IMR-90 (cell line): ENCODE measurements at places on chromosomes 7 and 10.

GRCh38 chr10:75334720-75335119, 66.8 kb downstream of the ZNF503 start:
- DNase-seq: no peak

DNA sequence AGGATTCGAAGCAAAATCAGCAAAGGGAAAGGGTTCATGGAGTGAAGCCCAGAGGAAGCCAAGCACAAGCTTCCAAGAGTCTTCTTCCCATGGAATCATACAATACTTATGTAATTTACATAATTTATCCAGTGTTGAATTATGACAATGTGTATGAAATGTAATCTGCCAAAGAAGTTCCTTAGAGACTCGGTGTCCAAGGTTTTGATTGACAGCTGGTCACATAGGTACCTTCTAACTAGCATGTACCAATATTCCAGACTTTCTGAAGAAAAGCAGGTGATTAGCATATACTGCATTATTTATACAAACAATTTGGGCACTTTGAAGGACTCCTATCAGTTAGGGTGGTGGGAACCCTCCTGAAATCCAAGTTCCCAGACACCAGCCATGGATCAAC, 35.3 kb downstream of the ANKIB1 start:
- no peak for DNase-seq

DNA sequence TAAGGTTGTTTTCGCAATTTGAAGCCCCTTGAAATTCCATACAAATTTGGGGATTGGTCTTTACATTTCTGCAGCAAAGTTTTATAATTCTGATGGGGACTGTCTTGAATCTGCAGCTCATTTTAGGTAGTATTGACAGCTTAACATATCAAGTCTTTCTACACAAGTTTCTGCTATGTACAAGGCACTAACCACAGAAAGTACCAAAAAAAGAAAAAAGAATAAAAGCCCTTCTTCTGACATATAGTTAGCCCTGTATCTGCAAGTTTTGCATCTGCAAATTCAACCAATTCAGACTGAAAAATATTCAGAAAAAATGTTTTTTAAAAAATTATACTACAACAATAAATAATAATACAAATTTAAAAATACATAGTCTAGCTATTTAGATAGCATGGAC, 15.3 kb downstream of the POT1 start:
- DNase-seq: no peak

- no peak for DNase-seq
Measured at GRCh38 chr10:116457488-116457887, 29.8 kb downstream of the PNLIPRP3 start.

GRCh38 chr7:37410305-37411229, 38.1 kb downstream of the ELMO1 start:
- DNase-seq: no peak

- DNase-seq: no peak
Measured at GRCh38 chr7:2953099-2953498, 90.6 kb downstream of the CARD11 start.

DNA sequence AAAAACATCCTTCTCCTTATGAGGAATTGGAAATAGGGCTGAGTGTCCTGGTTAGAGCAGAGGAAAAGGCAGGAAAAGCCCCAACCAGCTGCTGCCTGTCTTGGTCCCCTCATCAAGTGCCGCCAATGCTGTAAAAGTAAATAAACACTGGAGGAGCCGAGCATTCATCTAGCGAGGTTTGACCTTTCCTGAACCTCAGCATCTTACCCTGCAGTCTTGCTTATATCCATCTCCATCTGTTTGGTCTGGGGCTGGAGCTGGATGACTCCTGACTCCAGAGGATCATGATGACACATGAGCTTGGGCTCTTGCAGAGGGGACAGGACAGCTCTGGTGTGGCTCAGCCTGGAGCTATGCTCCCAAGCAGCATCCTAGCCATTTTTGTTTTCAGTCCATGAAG, 501.1 kb downstream of the TNS3 start:
- DNase-seq: peak; percentile 73

GRCh38 chr7:146053492-146053891, 63.1 kb upstream of the CNTNAP2 start:
- DNase-seq: no peak

DNA sequence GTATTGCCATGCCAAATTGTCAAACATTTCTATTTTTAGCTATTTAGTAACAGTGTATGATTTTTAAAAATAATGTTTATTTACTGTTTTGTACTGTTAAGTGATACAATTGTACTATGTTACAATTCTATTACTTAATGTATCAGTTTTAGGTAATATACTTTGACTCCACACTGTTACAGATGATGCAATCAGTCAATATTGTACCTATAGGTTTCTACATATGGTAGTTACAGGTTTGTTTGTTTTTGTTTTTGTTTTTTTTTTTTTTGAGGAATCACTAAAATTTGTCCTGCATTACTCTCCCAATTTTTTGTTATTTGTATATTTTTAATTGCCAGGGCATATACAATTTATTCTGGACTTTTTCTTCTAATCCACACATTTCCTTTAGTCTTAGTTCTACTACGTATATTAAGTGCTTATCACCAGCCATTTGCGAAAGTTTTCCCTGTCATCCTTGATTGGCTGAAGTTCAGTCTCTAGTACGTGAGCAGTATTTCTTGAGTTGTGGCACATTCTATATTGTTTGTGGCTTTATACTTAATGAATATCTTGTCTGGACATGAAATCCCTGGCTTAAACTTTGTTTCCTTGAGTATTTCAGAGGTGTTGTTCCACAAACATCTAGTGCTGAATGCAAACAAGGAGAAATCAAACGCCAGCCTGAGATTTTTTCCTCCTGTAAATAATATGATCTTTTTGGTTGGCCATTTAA, 114.1 kb downstream of the MAGI2 start:
- no peak for DNase-seq

- peak; percentile 78 for DNase-seq
Measured at GRCh38 chr7:94436018-94436604, 41.4 kb downstream of the COL1A2 start.

DNA sequence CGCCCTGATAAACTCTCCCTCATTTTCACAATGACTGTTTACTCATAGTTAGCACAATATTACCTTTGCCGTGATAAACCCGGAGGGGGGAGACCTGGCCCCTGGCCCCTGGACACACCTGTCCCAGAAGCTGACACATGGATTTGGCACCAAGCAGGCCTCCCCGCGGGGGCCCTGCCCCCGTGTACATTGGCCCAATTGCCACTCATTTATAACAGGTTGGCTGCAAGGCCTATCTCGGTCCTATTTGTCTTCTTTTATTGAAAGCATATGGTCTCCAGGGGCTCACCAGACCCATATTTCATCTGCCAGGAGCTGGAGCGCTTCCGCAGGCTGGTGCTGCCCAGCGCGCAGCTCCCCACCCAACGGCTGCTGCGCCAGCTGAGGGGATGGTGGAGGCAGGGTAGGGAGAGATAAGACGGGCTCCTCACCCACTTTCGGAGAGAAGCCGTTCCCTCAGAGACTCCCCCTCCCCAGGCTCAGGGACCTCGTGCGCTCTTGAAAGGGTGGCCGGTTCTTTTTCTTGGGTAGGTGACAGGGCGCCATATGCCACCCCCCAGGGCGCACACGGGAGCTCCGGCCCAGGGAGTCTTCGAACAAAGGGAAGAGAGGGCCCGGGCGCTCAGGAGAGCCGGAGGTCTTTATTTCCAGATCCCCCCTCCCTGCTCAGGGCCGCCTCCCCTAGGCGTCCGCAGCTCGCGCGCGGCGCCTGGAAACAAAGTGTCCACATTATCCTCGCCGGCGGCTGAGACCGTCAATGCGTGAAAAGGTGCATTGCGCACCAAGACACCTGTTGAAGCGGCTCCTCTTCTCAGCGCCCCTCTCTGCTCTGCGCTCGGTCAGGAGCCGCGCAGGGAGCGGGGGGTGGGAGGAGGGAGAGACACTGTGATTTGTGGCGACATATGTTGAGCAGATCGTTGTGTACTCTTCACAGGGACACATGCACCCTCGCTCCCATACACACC, 4.3 kb upstream of the NEUROG3 start:
- no peak for DNase-seq

- no peak for DNase-seq
Measured at GRCh38 chr10:11387044-11387443, 224.4 kb downstream of the USP6NL start.

- DNase-seq: no peak
Measured at GRCh38 chr7:148185041-148185440, 405.5 kb upstream of the C7orf33 start.

DNA sequence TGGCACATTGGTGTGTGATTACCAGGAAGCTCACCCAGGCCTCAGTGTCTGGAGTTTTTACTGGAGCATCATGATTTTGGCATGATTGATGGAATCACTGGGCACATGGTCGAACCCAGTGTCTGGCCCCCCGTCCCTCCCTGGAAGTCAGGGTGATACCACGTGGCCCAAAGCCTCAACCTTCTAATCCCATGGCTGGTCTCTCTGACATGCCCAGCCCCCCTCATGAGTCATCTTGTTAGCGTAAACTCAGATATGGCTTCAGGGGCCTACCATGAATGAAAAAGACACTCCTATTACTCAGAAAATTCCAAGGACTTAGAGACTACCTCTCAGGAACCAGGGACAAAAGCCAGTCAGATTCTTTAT, 109.3 kb downstream of the GRK5 start:
- DNase-seq: peak; percentile 92

GRCh38 chr7:46003896-46004875, 83.1 kb upstream of the IGFBP3 start:
- peak; percentile 97 for DNase-seq

DNA sequence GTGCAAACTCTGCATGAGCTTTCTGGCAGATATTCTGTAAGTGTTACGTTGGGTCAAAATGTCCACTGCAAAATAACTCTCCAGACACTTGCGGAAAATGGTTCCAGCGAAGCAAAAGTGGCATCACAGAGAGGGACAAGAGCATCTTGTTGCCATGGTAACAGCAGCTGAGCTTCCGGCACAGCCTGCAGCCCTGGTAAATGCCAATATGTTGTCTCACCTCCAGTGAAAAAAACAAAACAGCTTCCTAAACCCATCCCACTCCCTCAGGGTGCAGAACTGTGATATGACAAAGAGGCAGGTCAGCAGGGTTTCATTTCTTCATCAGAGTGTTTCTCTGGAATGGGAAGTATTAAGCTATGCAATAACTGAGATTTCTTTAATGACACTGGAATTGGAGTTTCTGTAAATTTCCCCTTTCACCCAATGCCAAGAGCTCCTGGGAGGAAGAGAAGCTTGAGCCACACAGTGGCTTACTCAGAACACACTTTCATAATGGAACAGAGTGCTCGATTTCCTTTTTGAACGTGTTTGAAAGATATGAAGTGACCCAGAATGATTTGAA, 65.6 kb downstream of the FOXI2 start:
- DNase-seq: no peak

DNA sequence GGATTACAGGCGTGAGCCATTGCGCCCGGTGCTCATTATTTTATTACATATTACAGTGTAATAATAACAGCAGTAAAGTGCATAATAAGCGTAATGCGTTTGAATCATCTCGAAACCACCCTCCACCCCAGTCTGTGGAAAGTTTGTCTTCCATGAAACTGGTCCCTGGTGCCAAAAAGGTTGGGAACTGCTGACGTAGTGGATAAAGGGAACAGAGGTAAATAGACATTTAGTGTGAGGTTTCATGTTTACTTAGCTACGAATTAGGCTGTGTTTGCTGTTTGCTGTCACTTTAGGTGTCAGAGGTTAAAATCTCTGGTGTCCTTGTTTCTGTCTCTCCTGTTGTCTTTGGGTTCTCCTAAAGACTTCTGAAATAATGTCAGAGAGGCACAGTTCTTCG, 60.3 kb upstream of the SLC39A12 start:
- DNase-seq: no peak

- DNase-seq: peak; percentile 54
Measured at GRCh38 chr7:102147008-102147407, 139.7 kb upstream of the SH2B2 start.

DNA sequence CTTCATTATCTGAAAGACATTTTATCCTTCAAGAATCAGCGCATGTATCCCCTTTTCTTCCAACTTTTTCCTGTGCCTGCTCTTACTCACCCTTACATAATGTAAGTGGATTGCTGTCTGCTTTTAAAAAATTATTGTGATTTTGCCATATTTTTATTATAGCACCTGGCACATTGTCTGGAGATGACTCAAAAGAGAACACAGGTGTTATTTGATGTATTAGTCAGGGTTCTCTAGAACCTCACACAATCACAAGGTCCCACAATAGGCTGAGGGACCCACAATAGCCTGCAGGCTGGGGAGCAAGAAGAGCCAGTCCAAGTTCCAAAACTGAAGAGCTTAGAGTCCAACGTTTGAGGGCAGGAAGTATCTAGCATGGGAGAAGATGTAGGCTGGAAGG, 390.0 kb downstream of the EXOC4 start:
- DNase-seq: no peak

GRCh38 chr10:79559726-79560125, 481 bp downstream of the SFTPA2 start:
- DNase-seq: peak; percentile 43

DNA sequence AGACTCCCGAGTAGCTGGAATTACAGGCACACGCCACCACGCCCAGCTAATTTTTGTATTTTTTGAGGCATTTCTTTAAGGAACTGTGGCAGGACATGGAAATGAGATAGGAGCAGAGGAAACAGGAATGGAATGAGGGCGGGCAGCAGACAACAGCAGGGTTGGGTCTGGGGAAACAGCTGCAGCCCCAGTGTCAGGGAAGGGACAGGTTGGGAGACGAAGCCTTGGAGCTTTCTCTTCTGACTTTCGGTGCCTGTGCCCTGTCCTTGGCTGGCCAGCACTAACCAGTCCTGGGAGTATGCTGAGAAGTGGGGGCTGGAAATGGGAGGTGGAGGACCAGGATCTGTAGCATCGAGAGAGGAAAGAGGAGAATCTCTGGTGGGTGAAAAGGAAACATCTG, 47.4 kb downstream of the ATOH7 start:
- no peak for DNase-seq

- no peak for DNase-seq
Measured at GRCh38 chr7:66576646-66577045, 52.0 kb upstream of the KCTD7 start.

DNA sequence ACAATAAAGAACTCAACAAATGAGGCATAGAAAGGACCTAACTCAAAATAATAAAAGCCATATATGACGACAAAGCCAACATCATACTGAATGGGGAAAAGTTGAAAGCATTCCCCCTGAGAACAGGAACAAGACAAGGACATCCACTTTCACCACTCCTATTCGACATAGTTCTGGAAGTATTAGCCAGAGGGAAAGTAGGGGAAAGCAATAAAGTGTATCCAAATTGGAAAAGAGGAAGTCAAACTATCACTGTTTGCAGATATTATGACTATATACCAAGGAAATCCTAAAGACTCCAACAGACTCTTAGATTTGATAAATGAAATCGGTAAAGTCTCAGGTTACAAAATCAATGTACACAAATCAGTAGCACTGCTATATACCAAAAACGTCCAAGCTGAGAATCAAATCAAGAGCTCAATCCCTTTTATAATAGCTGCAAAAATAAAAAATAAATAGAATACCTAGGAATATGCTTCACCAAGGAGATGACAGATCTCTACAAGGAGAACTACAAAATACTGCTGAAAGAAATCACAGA, 4.8 kb downstream of the ANXA7 start:
- no peak for DNase-seq

DNA sequence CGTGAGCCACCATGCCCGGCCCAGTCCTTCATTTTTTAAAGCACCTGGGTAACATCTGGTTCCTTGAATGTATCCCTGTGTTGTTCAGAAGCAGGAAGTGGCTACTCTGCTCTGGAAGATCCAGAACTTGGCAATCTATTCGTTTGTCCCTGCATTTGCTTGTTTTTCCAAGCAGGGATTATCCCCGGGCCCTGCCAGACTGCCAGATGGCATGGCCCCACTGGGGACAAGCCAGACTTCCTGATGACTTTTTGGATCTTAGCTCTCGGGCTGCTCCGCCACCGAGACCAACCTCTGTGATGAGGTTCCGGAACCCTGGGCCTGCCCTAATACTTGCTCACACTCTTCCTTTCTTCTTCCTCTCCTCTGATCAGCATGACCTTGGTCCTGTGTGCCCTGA, 496.7 kb downstream of the TYW1 start:
- no peak for DNase-seq
